Activated T-cell treated with anti-CD3 and anti-CD28 coated beads, Interleukin-2, amount 50 U/mL, for 1 hour (primary cell): ENCODE measurements at places on chromosomes 1 and 21.

DNA sequence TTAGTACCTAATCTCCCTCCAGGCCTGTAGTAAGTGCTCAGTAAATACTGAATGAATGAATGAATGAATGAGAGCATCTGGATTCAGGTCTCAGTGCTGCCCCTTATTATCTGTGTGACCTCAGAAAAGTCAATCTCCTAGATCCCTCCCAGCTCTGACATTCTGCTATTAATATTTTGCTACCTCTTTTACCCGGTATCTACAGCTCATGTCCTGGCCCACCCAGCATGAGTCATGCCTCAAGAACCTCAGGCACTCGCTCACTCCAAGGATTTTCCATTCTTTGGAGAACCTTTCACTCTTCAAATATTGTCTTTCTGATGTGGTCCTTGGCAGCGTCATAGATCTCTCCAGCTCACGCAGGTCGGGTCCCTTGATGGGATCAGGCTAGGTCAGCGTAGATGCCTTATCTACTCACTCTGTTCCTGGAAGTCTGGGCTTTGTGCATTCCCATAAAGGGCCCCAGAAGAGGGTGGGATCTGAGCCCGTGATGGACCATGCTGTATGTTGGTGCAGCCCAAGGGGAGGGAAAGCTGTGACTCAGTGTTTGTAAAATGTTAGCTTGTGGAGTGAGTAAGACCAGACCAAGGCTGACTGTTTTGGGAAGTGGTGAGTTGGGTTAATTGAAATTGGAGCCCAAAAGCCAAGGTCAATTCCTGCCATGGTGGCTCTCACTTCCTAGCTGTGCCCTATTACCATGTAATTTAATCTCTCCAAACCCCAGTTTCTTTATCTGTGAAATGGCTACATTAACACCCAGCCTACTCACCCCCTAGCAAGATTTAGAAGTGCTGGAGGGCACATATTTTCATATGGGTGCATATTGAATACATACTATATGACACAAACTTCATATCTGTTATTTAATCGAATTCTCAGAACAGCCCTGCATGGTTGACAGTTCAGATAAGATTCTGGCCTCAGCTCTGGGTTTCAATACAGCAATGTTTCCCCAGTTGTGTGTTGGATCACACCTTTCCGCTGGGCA, 214.1 kb upstream of the USP24 start:
- DNase-seq, result no peak

DNA sequence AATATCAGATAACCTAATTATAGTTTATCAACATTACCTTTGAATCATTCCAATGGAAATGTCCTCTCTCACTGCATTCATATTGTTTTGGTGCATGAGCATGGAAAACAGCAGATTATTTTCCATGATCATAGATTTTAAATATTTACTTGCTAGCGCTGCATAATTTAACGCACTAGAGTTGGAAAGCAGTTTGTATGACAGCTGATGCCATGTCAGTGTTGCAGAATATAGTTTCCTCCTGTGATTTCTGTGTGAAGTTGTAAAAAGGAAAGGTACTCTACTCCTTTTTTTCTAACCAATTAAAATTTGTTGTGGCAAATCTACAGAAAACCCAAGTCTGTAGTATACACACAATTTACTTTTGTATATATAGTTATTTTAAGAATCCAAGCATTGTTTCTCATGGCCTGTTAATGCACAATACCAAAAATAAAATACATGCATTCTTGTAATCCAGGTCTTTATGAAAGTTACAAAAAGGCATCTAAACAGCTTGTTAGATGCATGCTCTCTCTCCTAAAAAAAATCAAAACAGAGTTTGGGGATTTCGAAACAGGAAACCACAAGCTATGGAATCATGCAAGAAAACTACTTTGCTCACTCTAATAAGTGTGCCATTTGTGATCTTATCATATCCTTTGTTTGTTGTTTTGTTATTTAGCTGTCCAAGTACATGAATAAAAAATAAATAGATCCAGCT, 1.9 kb upstream of the ATG4C start:
- no peak for DNase-seq

- DNase-seq, result no peak
Observed at GRCh38 chr1:213003256-213003655, 12.4 kb downstream of the ANGEL2 start.

- no peak for DNase-seq
Observed at GRCh38 chr21:42550817-42551216, 37.2 kb downstream of the SLC37A1 start.

DNA sequence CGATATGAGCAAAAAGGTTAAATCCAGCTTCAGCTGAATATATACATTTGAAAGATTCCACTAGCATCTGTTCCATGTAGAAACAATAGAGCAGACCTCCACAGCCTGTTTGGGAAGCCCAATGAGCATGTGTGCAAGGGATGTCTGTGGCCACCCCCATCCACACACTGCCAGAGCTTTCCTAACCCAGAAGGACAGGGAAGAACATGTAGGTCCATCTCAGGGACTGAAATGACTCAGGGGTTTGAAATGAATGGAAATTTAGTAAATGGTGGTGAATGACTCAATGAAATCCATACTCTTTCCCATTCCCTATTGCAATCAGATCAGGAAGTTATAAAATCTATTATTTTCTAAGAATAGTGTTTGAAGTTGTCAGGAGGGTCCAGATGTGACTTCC, 397.2 kb downstream of the DUSP10 start:
- DNase-seq, result no peak

DNA sequence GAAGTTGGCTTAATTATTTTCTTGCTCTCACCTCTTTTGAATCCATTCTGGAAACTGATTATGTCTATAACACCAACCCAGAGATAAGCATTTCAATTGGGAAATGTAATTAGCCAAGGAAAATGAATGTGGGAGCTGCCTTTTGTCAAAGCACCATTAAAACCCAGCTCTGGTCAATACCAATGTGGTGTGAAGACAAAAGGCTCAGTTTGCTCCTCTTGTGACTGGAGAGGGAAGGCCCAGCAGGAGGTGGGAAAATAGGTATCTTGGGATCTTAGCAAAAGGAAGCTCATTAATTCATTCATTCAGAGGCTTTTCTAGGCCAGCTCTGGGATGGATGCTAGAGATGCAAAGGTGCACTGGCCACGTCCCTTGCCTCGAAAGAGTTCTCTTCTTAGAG, 75.0 kb upstream of the SELENON start:
- DNase-seq, result no peak

DNA sequence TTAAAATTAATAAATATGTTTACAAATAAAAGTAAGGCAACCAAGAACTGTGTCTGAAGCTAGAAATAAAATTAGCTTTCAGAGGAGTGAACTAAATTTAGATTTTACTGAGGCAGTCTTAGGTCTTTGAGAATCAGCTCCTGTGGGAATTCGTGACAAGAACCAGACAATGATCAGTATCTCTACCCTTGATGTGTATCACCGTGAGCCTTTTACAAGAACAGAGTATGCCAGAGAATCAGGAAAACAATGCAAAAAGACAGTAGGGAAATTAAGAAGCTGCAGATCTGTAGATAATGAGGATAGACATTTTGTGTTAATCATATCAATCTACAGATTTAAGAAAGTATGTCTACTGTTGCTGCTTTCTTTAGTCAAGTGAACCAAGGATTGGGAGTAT, 351.0 kb downstream of the COL11A1 start:
- DNase-seq, result no peak

GRCh38 chr1:93023281-93023680, 55.8 kb upstream of the MTF2 start:
- DNase-seq, result no peak

GRCh38 chr1:11858968-11859871, 475 bp upstream of the NPPB start:
- DNase-seq, result peak; percentile 75

DNA sequence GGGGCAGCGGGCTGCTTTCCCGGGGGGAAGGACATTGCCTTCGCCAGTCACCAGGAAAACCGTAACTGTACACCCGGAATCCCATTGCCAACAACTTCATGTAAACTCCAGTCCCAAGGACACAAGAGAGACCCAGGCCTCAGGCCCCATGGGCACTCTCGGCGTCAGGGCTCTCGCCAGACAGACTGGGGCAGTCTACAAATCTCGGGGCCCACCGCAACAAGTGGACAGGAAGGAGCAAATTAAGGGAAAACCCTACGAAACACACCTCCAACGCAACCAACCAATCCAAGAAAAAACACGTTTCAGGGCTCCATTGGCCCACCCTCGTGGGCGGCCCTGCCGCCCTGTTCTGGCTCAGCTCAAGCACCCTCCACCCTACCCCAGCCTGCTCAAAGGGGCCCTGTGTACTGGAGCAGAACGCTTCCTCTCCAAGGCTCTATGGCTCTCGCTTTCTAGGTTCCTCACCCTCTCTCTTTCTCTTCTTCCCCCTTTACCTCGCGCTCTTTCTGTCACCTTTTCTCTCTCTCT, 4.6 kb upstream of the ZNF678 start:
- no peak for DNase-seq

DNA sequence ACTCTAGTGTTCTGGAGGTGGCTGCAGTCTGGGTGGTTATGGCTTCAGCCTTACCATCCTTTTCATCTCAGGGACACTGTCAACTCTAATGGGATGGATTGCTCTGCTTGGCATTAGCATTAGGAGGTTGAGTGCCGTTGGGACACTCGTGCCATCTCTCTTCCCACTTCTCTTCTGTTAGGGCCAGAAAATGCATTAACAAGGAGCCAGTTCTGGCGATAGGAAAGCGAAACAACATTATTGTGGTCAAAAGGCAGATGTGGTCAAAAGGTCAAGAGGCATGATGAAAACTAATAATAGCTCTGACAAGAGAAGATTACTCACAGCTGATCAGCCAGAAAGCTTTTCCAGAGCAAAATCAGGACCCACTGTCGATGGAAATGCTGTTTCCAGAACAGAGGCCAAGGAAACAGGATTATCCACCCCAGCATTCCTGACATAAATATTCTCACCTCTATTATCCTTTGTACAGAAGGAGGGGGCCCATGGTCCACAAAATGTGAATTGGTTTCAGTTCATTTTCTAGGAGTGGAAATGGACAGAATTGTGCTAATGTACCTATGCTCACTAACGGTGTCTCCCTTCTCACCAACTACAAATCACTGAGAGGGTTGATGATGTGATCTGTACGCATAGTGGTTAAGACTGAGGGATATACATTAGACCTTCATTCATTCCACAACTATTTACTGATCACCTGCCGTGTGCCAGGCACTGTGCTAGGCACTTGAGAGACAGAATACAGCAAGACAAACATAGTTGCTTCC, 72.0 kb downstream of the ST6GALNAC5 start:
- DNase-seq, result no peak

DNA sequence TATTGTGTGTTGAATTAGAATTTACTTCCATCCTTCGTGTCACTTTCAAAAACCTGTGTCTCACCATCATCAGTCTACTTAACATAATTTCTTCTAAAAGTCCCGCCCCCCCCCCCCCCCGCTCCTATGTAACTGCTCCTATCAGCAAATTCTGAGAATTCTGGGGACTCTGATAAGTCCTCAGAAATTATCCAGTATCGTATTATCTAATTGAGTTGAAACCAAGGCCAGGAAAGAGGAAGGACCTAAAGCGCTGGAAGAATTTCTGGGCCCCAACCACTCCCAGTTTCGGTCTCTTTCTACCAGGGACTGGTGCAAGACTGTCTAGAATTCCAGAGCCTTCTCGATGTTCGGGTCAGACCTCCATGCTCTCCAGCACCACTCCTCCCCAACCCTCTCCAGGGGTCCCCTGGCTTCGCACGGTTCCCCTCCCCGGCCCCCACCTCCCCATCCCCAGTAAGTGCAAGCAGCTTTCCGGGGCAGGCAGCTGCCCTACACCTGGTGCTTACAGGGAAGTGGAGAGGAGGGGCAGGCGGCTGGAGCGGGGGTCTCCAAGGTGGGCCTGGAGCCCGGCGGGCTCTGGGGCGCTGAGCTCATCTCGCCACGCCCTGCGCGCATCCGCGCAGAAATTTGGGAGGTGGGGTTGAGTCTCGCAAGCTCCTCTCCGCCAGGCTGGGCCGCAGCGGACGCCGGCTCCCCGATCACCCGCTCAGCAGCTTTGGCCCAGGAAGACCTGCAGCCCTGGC, 16.0 kb upstream of the ZNF496 start:
- DNase-seq, result no peak
